ENCODE measurements at places on chromosomes 1 and 21. TPM values are rescaled to one million over a fixed set of nuclear protein-coding genes. Genes with fewer than 3 reads are reported as not detected.

Gene COA6
- polyA plus RNA-seq = 154 TPM

Gene VSIG8
- polyA plus RNA-seq = 0.19 TPM

Gene OR2C3
- polyA plus RNA-seq = 0.01 TPM

Gene SLC44A3
- polyA plus RNA-seq = 9.5 TPM

Gene SH2D1B
- polyA plus RNA-seq = 0.33 TPM

Gene ZNF672
- 17.2 TPM for polyA plus RNA-seq

Gene IFT25
- polyA plus RNA-seq = 31.3 TPM

Gene CA14
- polyA plus RNA-seq = 0.16 TPM

Gene DDR2
- 11.1 TPM for polyA plus RNA-seq

Gene CCDC28B
- polyA plus RNA-seq = 8.1 TPM

Gene SLC19A2
- 14.8 TPM for polyA plus RNA-seq

DNA sequence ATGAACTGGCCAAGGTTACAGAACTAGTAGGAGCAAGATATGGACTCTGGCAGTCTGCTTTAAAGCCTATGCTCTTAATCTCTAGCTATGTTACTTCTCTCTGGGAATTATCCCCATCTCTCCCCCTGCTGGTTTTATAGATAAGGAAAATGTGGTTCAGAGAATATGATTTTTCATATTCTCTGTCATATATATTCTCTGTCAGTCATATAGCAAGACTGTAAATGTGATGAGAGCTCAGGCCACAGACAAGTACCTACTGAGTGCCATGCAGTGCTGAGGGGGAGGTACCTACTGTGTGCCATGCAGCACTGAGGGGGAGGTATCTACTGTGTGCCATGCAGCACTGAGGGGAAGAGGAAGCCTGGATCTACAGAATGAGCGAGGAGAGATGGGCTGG is 220.3 kb upstream of the FGGY start:
- no peaks in the 10 kb centered on the region for H3K27me3 ChIP-seq
- H3K4me1 ChIP-seq = peaks cover 8% of the 10 kb centered on the region
- H3K36me3 ChIP-seq = no peaks in the 10 kb centered on the region
- no peak for DNase-seq
- no peak overlapping the region for H3K4me3 ChIP-seq

GRCh38 chr1:99326215-99326949 is 62.1 kb downstream of the PLPPR4 start:
- no peaks in the 10 kb centered on the region for H3K27me3 ChIP-seq
- no peak for DNase-seq
- H3K4me1 ChIP-seq = no peaks in the 10 kb centered on the region

DNA sequence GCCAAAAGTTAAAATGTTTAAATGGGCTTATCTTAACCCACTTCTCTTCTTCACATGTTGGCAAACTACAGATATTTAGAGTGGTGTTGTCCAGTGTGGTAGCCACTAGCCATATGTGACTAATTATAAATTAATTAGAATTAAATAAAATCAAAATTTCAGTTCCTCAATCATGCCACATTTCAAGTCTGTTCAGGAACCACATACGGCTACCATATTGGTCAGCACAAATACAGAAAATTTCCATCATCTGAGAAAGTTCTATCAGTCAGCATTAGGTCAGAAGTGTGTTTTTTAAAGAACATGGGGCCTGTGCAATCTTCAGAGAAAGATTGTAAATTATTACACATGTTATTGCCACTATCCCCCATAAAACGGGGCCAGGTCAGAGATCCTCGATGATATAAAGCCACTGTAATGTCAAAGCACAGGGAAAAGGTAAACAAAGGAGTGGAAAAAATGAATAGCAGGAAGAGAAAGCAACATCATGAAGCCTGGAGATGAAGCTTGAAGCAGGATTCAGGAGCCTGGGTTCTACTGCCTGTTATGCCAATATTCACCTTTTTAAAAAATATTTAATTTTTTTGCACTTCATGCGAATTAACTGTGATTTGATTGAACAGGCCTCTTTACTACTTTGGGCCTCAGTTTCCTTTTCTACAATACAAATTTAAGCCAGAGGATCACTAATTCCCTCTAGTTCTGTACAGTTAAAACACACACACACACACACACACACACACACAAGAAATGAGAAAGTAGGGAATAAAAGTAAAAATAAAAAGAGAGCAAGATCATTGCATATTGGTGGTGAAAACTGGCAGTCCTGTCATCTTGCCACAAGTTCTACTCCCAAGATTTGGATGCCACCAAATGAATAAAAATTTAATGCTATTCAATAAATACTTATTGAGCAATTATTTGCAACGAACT is 2.3 kb downstream of the RSBN1 start:
- H3K4me3 ChIP-seq = peak overlapping the region; percentile 43
- peak overlapping the region; percentile 96 for H3K27ac ChIP-seq
- peak; percentile 86 for DNase-seq
- H3K4me1 ChIP-seq = peaks cover 13% of the 10 kb centered on the region
- H3K27me3 ChIP-seq = no peaks in the 10 kb centered on the region

- H3K27me3 ChIP-seq = peaks cover 20% of the 10 kb centered on the region
- peaks cover 7% of the 10 kb centered on the region for H3K4me1 ChIP-seq
- no peaks in the 10 kb centered on the region for H3K36me3 ChIP-seq
- H3K27ac ChIP-seq = no peak overlapping the region
- DNase-seq = no peak
- H3K4me3 ChIP-seq = no peak overlapping the region
Measured at GRCh38 chr1:101313356-101313755, 76.5 kb downstream of the S1PR1 start.

- no peaks in the 10 kb centered on the region for H3K27me3 ChIP-seq
- H3K4me1 ChIP-seq = peaks cover 22% of the 10 kb centered on the region
- H3K4me3 ChIP-seq = no peak overlapping the region
- no peak overlapping the region for H3K27ac ChIP-seq
- H3K36me3 ChIP-seq = no peaks in the 10 kb centered on the region
Measured at GRCh38 chr1:184788970-184789369, 34.3 kb upstream of the EDEM3 start.

GRCh38 chr1:115912116-115912515 is 64.2 kb upstream of the SLC22A15 start:
- no peak for DNase-seq
- H3K27me3 ChIP-seq = no peaks in the 10 kb centered on the region
- no peaks in the 10 kb centered on the region for H3K4me1 ChIP-seq

- DNase-seq = no peak
- H3K27ac ChIP-seq = no peak overlapping the region
- H3K4me3 ChIP-seq = no peak overlapping the region
- no peaks in the 10 kb centered on the region for H3K4me1 ChIP-seq
Measured at GRCh38 chr1:91502672-91503184, 2.1 kb downstream of the CDC7 start.

DNA sequence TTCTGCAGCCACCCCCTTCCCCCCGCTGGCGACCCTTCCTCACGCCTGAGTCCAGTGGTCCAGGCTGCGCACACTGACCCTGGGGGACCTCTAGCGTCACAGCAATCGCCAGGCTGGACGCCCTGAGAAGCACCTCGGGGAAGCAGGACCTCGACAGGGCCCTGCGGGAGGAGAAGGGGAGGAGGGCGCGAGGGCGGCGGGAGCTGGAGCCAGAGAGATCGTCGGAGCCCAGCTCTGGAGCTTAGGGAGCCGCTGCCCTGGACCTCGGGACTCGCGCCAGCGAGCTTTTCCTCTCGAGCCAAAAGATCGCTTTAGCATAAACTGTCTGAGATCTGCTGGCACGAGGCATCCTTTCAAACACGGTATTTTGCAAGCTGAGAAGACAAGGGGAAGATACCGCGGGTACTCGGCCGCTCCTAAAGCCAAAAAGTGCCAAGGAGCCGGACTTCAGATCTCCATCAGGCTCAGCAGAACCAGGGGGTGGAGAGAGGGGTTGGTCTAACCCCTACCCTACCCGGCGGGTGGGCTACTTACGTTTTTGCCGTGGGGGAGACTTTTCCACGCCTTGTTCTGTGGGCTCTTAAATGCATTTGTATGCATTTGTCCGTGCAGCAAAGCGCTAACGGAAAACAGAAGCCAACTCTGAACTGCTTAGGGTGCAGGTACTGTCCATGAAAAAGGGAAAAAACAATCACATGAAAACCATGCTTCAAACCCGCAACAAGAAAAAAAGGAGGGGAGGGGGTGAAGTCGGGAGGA is 586 bp downstream of the COL24A1 start:
- no peaks in the 10 kb centered on the region for H3K4me1 ChIP-seq
- H3K4me3 ChIP-seq = no peak overlapping the region
- H3K27ac ChIP-seq = no peak overlapping the region
- H3K27me3 ChIP-seq = peaks cover 10% of the 10 kb centered on the region
- DNase-seq = peak; percentile 26

- peaks cover 2% of the 10 kb centered on the region for H3K4me1 ChIP-seq
- no peak overlapping the region for H3K27ac ChIP-seq
- H3K4me3 ChIP-seq = peak overlapping the region; percentile 63
- peaks cover 8% of the 10 kb centered on the region for H3K27me3 ChIP-seq
- DNase-seq = no peak
Measured at GRCh38 chr1:245153552-245154428, 995 bp upstream of the KIF26B start.

GRCh38 chr1:64745181-64745985 is 508 bp downstream of the RAVER2 start:
- H3K4me3 ChIP-seq = peak overlapping the region; percentile 96
- no peaks in the 10 kb centered on the region for H3K27me3 ChIP-seq
- peak; percentile 60 for DNase-seq
- H3K36me3 ChIP-seq = peaks cover 7% of the 10 kb centered on the region
- no peaks in the 10 kb centered on the region for H3K4me1 ChIP-seq
- H3K27ac ChIP-seq = peak overlapping the region; percentile 91

GRCh38 chr1:241837901-241838300 is 10.1 kb upstream of the EXO1 start:
- H3K4me1 ChIP-seq = no peaks in the 10 kb centered on the region
- no peak overlapping the region for H3K4me3 ChIP-seq
- no peaks in the 10 kb centered on the region for H3K27me3 ChIP-seq

- H3K4me3 ChIP-seq = no peak overlapping the region
- no peaks in the 10 kb centered on the region for H3K36me3 ChIP-seq
- DNase-seq = no peak
Measured at GRCh38 chr1:227809026-227809425, 6.4 kb upstream of the PRSS38 start.

- H3K27me3 ChIP-seq = no peaks in the 10 kb centered on the region
- no peak for DNase-seq
- no peaks in the 10 kb centered on the region for H3K36me3 ChIP-seq
- peaks cover 3% of the 10 kb centered on the region for H3K4me1 ChIP-seq
- H3K4me3 ChIP-seq = no peak overlapping the region
Measured at GRCh38 chr1:154741327-154741726, 128.8 kb downstream of the KCNN3 start.

GRCh38 chr1:109573785-109574184 is 25.4 kb downstream of the GNAI3 start:
- H3K4me3 ChIP-seq = no peak overlapping the region
- H3K36me3 ChIP-seq = peaks cover 16% of the 10 kb centered on the region
- no peak overlapping the region for H3K27ac ChIP-seq

GRCh38 chr1:37739222-37739621 is 25.7 kb downstream of the EPHA10 start:
- no peaks in the 10 kb centered on the region for H3K4me1 ChIP-seq
- no peaks in the 10 kb centered on the region for H3K27me3 ChIP-seq
- peak overlapping the region; percentile 31 for H3K27ac ChIP-seq

DNA sequence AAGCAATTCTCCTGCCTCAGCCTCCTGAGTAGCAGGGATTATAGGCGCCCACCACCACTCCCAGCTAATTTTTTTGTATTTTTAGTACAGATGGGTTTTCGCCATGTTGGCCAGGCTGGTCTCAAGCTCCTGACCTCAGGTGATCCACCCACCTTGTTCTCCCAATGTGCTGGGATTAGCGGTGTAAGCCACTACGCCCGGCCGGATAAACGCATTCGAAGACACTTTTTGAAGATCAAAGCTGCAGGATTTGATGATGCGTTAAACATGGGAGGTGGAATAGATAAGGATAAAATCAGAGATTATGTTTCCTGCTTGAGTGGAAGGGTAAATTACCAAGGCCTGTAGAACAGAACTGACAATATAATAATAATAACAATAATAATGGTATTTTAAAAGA is 389.4 kb upstream of the POU3F1 start:
- no peak overlapping the region for H3K4me3 ChIP-seq
- no peaks in the 10 kb centered on the region for H3K27me3 ChIP-seq
- H3K27ac ChIP-seq = no peak overlapping the region
- no peak for DNase-seq
- H3K4me1 ChIP-seq = no peaks in the 10 kb centered on the region

DNA sequence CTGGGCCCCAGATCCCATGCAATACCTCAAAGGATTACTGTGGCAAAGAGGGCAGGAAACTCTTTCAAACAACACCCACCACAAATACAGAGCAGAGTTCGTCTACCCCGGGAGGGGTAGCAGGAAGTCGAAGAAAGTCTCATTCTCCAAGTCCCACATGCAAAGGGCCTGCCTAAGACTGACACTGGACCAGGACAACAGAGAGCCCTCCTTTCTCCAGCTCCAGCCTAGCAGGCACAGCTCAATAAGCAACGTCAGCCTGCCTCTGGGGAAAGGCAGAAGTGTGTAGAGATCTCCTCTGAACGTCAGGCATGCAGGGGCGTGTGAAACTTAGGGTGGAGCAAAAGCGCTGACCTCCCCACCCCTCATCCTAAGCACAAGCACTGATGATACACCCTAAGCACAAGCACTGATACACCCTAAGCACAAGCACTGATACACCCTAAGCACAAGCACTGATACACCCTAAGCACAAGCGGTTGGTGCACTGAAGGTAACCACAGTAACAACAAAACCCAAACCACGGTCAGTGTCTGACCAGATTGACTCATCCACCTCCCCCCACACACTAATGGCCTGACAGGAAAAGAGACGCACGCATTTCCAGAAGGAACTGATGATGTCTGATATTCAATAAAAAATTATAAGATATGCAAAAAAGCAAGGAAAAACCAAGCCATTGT is 1.3 kb downstream of the KRTAP12-3 start:
- no peak overlapping the region for H3K4me3 ChIP-seq
- H3K27ac ChIP-seq = no peak overlapping the region
- peak; percentile 26 for DNase-seq
- H3K27me3 ChIP-seq = no peaks in the 10 kb centered on the region

GRCh38 chr1:178031856-178032320 is 62.0 kb upstream of the RASAL2 start:
- no peaks in the 10 kb centered on the region for H3K4me1 ChIP-seq
- peak; percentile 91 for DNase-seq
- no peaks in the 10 kb centered on the region for H3K27me3 ChIP-seq
- no peak overlapping the region for H3K4me3 ChIP-seq

DNA sequence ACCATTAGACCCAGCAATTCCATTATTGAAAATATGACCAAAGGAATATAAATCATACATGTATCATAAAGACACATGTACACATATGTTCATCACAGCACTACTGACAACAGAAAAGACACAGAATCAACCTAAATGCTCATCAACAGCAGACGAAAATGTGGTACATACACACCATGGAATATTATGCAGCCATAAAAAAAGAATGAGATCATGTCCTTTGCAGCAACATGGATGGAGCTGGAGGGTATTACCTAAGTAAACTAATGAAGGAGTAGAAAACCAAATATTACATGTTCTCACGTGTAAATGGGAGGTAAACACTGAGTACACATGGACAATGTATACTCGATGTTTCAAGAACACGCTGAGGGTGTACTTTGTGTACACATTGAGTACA is 15.9 kb downstream of the AKT3 start:
- H3K27me3 ChIP-seq = no peaks in the 10 kb centered on the region
- H3K4me3 ChIP-seq = no peak overlapping the region
- H3K4me1 ChIP-seq = no peaks in the 10 kb centered on the region
- H3K27ac ChIP-seq = no peak overlapping the region
- no peak for DNase-seq
- H3K36me3 ChIP-seq = no peaks in the 10 kb centered on the region

GRCh38 chr21:38264571-38264970 is 7.8 kb downstream of the KCNJ15 start:
- no peaks in the 10 kb centered on the region for H3K27me3 ChIP-seq
- H3K27ac ChIP-seq = no peak overlapping the region
- DNase-seq = no peak
- no peak overlapping the region for H3K4me3 ChIP-seq
- no peaks in the 10 kb centered on the region for H3K4me1 ChIP-seq

Data from small intestine (tissue), 16 donors.